ENCODE measurements at places on chromosomes 4 and X. TPM values are rescaled to one million over a fixed set of nuclear protein-coding genes. Genes with fewer than 3 reads are reported as not detected.
A peak's percentile ranks its signal among the peaks of the same experiment; 100 is the strongest.

DNA sequence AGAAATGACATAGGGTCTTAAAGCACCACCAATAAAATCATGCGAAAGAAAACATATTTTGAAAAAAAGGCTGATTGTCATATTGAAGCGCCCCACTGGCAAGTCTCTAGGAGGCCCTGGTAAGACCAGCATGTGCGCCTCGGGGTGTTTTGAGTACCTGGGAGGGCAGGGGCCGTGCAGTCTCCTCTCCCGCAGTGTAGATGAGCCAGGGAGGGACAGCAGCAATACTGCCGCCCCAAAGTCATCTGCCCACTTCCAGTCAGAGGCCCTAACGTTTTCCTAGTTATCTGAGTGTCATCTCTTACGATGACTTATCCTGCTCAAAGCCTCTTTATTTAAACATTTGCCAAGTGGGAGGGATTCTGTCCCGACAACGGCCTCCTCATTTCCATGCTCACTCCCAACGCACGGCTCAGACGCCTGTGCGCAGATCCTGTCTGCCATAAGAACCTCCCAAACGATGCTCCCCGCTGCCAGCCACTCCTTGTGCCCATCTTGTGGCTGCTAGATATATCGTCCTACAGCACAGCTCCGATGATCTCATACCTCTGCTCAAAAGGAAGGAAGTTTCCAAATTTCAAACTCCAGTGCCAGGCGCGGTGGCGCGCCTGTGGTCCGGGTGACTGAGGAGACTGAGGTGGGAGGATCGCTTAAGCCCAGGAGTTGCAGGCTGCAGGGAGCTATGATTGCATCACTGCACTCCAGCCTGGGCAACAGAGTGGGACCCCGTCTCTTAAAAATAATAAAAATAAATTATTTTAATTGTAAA, 17.2 kb upstream of the SCRG1 start:
- peak; percentile 49 for DNase-seq

DNA sequence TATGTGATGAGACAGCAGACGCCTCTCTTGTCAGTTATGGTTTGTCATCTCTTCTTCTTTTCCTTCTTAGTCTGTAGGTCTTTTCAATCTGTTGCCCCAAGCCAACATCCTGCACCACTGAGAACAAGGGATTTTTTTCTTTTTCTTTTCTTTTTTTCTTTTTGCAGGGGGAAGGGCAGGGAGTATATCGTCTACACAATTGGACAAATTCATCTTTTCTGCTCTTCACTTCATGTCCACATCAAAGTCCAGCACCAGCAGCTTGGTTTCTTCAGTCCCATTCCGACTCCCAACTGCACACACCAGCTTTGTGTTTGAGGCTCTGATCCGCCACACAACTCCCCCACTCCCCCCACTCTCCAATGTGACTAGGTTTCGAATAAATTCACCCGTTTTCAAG, 213.2 kb downstream of the FBXW7 start:
- DNase-seq, result no peak

DNA sequence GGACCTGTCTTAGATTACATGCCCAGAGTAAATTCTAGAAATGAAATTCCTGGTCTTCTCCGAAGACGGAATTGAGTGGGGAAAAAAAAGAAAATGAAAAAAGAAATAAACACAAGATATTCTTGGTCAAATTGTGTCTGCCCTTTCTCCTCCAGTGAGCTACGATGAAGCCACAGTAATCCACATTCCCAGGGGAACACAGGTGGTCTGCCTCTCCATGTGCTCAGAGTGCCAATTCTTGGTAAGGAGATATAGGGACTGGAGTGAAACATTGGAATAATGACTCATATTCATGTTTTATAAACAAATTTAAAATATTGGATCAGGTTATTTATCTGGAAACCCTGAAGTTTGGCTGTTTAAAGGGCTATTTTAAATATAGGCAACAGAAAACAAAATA, 54.2 kb upstream of the MGST2 start:
- no peak for DNase-seq

- DNase-seq, result no peak
Observed at GRCh38 chrX:134713618-134714107, 55.4 kb upstream of the PLAC1 start.

DNA sequence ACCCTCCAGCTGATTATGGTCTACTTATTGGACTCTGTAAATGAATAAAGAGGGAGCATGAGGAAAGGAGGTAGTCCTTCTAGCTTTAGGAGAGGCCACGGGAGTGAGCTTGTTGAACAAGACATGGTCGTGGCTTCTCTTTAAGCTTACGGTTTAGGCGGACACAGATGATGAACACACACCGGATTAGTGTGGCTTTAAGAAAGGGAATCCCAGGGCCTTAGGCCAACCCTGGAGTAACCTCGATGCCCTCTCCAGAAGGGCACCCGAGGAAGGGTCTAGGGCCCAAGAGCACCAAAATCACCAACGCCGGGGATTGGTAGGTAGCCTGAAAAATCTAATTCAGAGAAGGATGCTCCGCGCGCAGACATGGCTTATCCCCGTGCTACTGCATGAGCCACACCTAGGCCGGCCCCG, 39.4 kb downstream of the ERVMER34-1 start:
- no peak for DNase-seq

GRCh38 chr4:140286456-140286855, 87.0 kb upstream of the SCOC start:
- no peak for DNase-seq

GRCh38 chr4:168411318-168412150, 68.8 kb downstream of the DDX60L start:
- DNase-seq, result peak; percentile 74

DNA sequence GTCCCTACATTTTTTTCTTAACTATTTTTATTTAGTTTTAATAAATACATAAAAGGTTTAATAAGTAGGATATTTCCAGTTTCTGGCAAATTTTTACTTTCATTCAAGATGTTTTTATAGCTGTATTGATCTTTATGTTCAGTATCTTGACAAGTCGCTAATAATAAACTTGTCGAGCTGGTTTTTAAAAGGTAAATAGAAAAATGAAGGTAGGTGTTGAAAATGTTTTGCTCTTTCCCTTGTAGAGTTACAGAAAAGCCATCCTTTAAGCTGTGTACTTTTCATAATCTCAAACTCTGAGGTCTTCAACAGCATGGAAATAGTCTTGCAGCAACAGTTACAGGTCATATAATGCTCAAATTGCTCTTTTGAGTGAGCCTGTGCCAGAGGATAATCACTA, 52.6 kb downstream of the RS1 start:
- DNase-seq, result no peak

- DNase-seq, result no peak
Observed at GRCh38 chr4:6926681-6927478, 17.3 kb downstream of the TBC1D14 start.

DNA sequence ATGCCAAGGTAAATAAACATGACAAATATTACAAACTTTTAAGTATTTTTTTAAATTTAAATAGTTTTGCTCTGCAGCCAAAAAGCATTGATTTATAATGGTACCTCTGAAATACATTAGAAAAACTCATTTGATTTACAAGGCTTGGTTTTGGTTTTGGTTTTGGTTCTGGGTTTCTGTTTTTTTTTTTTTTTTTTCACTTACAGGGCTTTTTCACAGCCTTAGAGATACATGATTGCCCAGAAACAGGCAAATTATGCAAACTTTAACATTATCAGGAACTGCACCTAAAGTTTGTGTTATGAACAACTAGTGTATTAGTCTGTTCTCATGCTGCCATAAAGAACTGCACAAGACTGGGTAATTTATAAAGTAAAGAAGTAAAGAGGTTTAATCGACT, 196.4 kb upstream of the DDX53 start:
- DNase-seq, result no peak

DNA sequence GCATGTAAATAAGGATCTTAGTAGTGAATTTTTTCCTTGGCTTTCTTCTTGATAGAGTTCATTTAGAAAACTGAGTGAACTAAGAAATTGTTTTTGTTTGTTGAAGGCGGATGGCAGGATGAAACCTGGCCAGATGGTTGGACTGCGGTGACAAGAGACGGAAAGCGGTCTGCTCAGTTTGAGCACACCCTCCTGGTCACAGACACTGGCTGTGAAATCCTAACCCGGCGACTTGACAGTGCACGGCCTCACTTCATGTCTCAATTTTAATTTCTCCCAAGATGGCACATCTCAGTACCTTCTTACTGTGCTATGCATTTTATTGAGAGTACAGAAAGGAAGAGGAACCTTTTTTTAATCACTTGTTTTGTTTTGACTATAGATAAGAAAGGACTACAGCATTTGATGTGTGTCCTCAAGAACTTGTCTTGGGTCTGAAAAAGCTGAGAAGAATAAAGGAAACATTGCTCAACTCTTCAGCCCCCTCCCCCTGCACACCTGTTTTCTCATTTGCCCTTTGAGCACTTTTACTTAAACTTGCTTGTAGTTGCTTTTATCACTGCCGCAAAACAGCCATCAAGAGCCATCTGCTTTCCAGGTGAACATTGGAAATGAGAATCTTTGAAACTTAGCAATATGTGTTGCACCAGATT, 27.4 kb downstream of the ADH5 start:
- DNase-seq, result no peak

DNA sequence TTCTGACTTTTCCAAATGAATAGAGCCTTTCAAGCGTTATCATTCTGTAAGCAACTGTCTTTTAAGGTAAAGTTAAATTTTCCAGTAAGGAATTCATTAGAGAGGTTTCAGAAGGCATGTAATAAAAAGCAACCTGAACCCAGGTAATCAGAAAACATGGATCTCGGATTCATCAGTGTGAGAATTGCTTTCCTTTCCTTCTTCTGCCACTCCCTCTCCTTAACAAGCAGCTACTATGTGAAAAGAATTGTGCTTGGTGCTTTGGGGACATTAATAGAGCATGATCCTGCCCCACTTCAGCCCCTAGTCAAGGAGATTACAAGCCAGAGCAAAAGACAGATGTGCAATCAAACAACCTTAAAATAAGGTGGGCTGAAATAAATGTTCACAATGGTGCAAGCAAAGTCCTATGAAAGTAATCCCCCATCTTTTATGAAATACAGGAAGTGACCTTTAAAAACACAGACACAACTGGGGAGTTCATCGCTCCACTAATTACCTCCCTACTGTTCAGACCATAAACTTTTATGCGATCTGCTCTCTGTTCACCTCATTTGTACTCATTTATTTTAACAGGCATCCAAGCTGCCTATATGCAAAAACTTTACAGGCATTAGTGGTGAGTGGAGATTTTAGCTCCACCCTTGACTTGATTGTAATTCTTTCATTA, 122.9 kb upstream of the RASGEF1B start:
- DNase-seq, result no peak

DNA sequence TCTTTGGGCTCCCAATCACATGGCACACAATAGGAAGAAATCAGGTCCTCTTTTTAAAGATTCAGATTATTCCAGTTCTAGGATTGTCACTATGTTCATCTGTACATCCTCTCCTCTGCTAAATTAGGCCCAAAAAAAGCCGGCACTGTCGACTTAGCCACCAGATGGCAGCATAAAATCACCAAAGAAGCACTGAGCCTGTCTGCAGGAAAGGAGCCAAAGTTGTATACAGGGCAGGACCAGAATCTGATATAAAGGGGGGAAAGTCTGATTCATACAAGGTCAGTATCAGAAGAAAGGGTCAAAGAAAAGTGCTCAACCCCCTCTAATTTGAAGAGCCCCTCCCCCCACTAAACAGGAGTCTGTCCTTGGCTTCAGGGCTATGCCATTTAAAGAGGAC, 292.5 kb downstream of the CHIC1 start:
- DNase-seq, result peak; percentile 75

DNA sequence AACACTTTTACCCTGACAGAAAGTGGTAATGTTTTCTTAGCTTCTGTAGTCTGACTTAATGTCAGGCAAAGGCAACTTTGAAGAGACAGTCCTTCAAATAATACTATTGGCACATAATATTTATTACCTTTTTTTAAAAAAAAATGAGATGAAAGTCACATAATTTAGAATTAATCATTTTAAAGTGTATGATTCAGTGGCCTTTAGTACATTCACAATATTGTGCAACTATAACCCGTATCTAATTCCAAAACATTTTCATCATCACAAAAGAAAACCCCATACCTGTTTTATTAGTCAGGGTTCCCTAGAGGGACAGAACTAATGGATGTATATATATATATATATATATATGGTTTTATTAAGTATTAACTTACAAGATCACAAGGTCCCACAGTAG, 94.8 kb upstream of the TEX13A start:
- peak; percentile 23 for DNase-seq

DNA sequence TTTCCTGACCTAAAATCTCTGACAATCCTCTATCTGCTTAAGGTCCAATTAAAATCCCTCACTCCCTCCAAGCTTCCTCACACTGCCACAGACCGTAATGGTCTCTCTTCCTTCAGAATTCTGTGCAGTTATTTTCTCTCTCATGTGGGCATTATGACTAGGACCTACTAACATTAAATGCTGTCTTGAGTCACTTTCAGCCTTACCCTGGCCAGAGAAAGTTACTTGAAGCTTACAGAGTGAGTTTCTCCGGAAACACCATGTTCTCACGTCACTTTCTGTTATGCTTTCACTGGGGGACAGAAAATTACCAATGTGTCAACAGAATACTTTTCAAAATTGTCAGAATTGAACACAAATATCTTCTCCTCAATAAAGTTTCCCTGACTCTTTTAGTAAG, 271.8 kb downstream of the INPP4B start:
- no peak for DNase-seq

- no peak for DNase-seq
Observed at GRCh38 chr4:60155088-60155487, 1045.0 kb upstream of the ADGRL3 start.

DNA sequence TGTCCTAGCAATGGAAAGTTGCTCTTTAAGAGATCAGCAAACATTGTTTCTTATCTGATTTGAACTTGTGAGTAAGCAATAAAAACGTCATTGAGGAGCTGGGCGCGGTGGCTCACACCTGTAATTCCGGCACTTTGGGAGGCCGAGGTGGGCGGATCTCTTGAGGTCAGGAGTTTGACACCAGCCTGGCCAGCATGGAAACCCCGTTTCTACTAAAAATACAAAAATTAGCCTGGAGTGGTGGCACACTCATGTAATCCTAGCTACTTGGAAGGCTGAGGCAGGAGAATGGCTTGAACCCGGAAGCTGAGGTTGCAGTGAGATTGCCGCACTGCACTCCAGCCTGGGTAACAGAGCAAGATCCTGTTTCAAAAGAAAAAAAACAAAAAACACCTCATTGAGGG, 11.2 kb upstream of the PLAC8 start:
- no peak for DNase-seq

The PAGE2 gene
- total RNA-seq, result not detected

The KIAA1210 gene
- not detected for total RNA-seq

The SYAP1 gene
- total RNA-seq, result 26.7 TPM

The SPACA5 gene
- total RNA-seq, result not detected

The LAMP2 gene
- 31.1 TPM for total RNA-seq

The RAB39B gene
- 1.7 TPM for total RNA-seq

The DDX60 gene
- 5.8 TPM for total RNA-seq

The CABS1 gene
- total RNA-seq, result not detected

The GAGE12J gene
- not detected for total RNA-seq

The SLC6A14 gene
- total RNA-seq, result not detected
